Epithelial cell of prostate (primary cell): ENCODE measurements at places on chromosomes 4 and X.

- no peak for DNase-seq
Observed at GRCh38 chr4:187175197-187175596, 451.5 kb upstream of the FAT1 start.

- no peak for DNase-seq
Observed at GRCh38 chr4:100008048-100008447, 58.0 kb upstream of the H2AZ1 start.

GRCh38 chrX:13380211-13380610 lies 60.4 kb upstream of the ATXN3L start:
- DNase-seq, result peak; percentile 22

- no peak for DNase-seq
Observed at GRCh38 chrX:47091149-47091775, 13.0 kb downstream of the RGN start.

GRCh38 chrX:30830326-30830943 lies 58.6 kb downstream of the TAB3 start:
- DNase-seq, result no peak
